Calu3 (cell line): ENCODE measurements at places on chromosomes 1 and 21. TPM values are rescaled to one million over a fixed set of nuclear protein-coding genes. Genes with fewer than 3 reads are reported as not detected.

- no peak for DNase-seq
Measured at GRCh38 chr1:220207411-220207810, 64.8 kb downstream of the RAB3GAP2 start.

- no peak for DNase-seq
Measured at GRCh38 chr1:94798462-94798861, 21.7 kb upstream of the SLC44A3 start.

The LIPI gene
- total RNA-seq: not detected in 2 replicates

The PTPN7 gene
- not detected in 2 replicates for total RNA-seq

GRCh38 chr1:31264790-31265386 lies 25.2 kb upstream of the NKAIN1 start:
- DNase-seq: no peak

The CRB1 gene
- total RNA-seq: not detected in 2 replicates

The SLC30A2 gene
- total RNA-seq: not detected in 2 replicates

The TRIM67 gene
- 0.09 and 0.15 TPM in 2 replicates for total RNA-seq

DNA sequence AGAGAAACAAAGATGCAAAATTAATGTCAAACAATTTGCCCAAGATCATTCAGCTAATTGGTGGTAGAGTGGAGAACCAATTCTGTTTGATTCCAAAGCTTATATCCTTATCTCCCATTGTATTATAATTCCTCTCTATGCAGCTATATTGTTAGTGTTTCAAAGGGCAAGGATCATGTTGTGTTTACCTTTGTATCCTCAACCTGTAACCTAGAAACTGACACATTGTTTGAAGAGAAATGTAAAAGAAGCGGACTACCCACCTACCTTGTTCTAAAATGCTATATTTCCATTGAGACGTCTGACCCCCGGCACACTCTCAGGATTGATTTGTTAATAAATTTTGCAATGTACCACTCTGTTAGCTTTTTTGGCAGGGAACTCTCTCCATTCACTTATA lies 9.3 kb downstream of the RAVER2 start:
- DNase-seq: no peak

GRCh38 chr1:172384656-172385055 lies 35.8 kb upstream of the C1orf105 start:
- DNase-seq: no peak
